ENCODE measurements at places on chromosomes 1 and 21. TPM values are rescaled to one million over a fixed set of nuclear protein-coding genes. Genes with fewer than 3 reads are reported as not detected.

Gene TRNP1
- 145 TPM for polyA plus RNA-seq

Gene KIF14
- 0.68 TPM for polyA plus RNA-seq

Gene SPRR2F
- polyA plus RNA-seq = 26.1 TPM

Gene CD2
- 0.08 TPM for polyA plus RNA-seq

Gene RGSL1
- polyA plus RNA-seq = not detected

Gene NBPF4
- polyA plus RNA-seq = not detected
